ENCODE measurements at places on chromosomes 13 and 19.

DNA sequence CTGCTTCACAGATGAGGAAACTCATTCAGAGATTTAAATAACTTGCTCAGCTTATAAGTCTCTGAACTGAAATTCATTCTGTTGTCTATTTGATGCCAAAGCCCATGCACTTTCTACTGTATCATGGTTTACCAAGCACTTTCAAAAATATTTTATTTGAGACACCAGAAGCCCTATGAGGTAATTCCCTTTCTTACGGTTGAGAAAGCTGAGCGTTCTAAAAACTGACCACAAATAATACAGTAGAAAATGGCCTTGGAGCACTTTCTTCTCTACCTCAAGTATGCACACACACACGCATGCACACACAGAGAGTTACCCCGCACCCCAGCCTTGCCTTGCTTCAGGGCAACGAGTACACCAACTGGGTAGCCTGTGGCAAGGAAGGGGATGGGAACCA, 228.5 kb downstream of the RFC3 start:
- DNase-seq, result no peak

DNA sequence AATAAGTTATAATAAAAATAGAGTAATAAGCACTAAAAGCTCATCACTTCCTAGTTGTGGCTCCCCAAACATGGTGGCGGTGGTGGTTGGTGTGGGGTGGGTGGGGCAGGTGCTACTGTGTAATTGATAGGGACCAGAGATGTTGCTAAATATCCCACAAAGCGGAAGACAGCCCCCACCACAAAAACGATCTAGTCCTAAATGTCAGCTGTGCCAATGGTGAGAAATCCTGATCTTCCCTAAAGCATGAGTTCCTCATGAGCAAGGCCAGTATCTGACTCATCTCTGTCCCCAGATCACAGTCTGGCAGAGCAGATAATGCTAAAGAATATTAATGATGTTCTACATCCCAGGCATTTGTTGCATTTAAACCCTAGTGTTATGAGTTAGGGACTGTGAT, 1.9 kb upstream of the EDDM13 start:
- no peak for DNase-seq

DNA sequence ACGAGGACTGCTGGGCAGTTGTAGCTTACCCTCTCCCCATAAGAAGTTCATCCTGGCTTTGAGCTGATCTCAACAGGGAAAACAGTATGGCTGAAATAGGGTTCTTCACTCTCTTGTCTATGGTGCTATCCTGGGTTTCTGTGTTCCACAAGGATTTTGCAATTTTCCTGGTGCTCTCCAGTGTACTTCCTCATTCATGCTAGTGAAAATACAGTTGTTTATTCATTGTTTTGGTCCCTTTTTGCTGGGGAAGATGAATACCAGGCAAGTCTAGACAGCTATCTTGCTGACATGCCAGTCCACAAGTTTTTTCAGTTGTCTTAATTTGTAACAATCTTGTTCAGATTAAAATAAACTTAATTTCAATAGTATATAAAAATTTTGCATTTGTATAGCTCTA, 306.5 kb downstream of the DLEU7 start:
- DNase-seq, result no peak

GRCh38 chr19:4640247-4641000, 1.1 kb downstream of the TNFAIP8L1 start:
- no peak for DNase-seq

DNA sequence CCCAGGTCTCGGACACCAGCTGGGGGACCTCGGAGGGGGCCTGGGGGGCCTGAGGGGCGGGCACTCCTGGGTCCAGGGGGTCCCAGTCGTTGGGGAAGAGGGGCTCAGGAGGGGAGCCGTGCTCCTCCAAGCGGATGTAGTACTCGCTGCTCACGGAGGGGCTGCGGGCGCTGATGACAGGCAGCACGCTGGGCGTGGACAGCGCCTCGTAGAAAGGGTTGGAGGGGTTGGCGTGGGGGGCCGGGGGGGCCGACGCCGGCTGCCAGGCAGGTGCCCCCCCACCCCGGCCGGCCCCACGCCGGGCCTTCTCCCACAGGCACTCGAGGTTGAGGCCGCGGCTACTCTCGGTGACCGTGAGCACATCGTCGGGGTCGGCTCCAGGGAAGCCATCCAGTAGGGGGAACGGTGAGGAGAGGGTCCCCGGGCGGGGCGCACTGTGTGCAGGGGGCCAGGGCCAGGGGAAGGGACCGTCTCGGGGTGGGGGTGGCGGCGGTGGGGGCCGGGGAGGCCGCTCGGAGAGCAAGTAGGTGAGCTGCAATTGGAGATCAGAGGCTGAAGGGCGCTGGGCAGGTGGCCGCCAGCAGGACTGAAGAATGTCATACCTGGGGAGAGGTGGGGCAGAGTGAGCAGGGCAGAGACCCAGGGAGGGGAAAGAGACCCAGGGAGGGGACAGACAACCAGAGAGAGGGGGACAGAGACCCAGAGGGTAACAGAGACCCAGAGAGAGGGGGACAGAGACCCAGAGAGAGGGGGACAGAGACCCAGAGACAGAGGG, 12.1 kb downstream of the LMTK3 start:
- no peak for DNase-seq

GRCh38 chr19:40552848-40553247, 23.8 kb upstream of the SHKBP1 start:
- DNase-seq, result no peak

DNA sequence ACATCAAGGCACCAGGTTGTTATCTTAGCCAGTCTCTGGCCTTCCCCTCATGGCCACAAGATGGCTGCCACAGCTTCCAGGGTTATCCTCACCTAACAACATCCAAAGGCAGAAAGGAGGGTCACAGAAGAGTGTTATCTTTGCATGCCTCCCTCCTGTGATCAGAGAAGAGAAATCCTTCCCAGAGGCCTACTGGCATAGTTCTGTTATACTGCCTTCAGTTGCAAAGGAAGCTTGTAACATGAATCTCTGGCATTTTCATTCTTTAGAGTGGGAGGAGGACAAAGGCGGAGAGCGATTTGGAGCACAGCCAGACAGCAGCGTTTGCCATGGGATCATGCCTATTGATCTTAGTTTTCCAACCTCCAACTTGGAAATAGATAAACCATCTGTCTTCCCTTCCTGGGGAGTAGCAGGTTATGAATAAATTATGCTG, 135.7 kb downstream of the DNAJC15 start:
- no peak for DNase-seq

- no peak for DNase-seq
Observed at GRCh38 chr13:41188584-41188983, 5.8 kb downstream of the KBTBD7 start.

- DNase-seq, result no peak
Observed at GRCh38 chr19:58400316-58400915, 5.0 kb downstream of the RNF225 start.
